Naive thymus-derived CD4-positive, alpha-beta T cell (primary cell): ENCODE measurements at places on chromosomes 7 and 10.

DNA sequence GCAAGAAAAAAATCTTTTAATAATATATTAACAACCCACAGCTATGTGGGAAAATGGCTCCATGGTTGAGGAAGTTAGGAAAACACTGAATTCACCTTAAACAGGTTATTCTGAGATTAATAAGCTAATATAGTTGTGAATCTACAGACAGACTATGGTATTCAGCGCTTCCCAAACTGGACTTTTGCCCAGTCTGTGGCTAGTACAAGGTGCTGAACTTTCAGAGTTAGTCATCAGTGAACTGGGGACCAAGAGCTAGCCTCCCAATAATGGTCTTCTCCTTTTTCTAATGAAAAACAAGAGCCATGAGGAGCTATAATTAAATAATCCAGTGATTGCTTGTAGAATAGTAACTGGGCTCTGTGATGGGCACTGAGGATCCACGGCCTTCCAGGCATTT lies 65.3 kb downstream of the FRMPD2 start:
- no peaks in the 10 kb centered on the region for H3K4me1 ChIP-seq
- no peak overlapping the region for H3K4me3 ChIP-seq
- H3K27ac ChIP-seq, result no peak overlapping the region
- no peaks in the 10 kb centered on the region for H3K36me3 ChIP-seq

- no peak overlapping the region for H3K4me3 ChIP-seq
- no peaks in the 10 kb centered on the region for H3K36me3 ChIP-seq
- H3K4me1 ChIP-seq, result no peaks in the 10 kb centered on the region
- no peak for DNase-seq
Measured at GRCh38 chr10:6719561-6719960, 139.5 kb upstream of the PRKCQ start.

DNA sequence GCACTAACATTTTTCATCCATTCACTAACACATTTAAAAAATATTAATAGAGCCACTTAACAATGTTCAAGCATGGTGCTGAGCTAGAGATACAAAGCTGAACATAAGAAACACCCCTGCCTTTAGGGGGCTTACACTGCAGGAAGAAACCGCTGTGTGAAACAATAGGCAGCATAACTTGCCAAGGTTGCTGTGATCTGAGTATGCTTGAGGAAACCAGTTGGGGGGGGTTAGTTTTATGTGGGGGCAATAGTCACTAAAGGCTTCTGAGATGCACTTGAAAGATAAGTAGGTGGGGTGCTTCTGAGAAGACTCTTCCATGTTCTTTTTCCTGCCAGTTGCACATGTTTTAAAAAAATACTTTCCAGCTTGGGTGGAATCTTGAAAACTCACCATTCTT lies 2.8 kb downstream of the RBM17 start:
- peaks cover 3% of the 10 kb centered on the region for H3K36me3 ChIP-seq
- peak overlapping the region; percentile 9 for H3K27ac ChIP-seq
- H3K4me3 ChIP-seq, result no peak overlapping the region

DNA sequence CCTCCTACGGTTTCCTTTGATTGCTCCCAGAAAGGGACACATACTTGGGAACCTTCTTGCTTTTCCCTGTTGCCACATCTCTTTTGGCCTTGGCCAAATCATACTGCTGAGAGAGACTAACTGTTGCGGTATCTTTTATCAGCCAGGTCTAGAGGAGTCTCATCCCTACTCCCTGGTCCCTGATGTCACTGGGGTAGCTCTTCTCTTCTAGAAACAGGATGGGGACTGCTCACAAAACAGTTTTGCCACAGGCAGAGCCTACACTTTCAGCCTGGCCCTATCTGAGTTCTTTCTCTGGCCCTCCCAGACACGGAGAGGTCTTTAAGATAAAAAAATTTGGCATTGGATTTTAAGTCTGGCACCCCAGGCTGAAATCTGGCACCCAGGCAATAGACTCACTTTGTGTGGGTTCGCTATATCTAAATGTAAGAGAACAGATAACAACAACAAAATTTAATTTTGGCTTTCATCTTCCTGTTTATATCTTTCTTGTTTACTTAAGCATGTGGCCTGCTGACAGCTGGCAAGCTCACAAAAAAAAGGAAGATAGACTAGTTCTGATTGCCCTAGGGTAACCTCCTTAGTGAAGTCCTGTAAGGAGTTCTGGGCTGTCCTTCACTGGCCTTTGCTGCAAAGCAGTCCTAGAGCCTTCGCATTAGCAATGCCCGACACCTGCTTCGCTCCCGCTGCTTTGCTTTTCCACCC lies 228.3 kb upstream of the NPVF start:
- no peaks in the 10 kb centered on the region for H3K36me3 ChIP-seq
- DNase-seq, result no peak
- H3K27me3 ChIP-seq, result no peaks in the 10 kb centered on the region

- H3K4me3 ChIP-seq, result no peak overlapping the region
- no peak for DNase-seq
- no peaks in the 10 kb centered on the region for H3K4me1 ChIP-seq
- H3K36me3 ChIP-seq, result no peaks in the 10 kb centered on the region
Measured at GRCh38 chr10:2761311-2761710, 306.0 kb upstream of the PFKP start.

- H3K36me3 ChIP-seq, result no peaks in the 10 kb centered on the region
- H3K4me1 ChIP-seq, result no peaks in the 10 kb centered on the region
- no peak overlapping the region for H3K27ac ChIP-seq
- no peak for DNase-seq
Measured at GRCh38 chr10:104666106-104666505, 25.0 kb downstream of the SORCS3 start.

DNA sequence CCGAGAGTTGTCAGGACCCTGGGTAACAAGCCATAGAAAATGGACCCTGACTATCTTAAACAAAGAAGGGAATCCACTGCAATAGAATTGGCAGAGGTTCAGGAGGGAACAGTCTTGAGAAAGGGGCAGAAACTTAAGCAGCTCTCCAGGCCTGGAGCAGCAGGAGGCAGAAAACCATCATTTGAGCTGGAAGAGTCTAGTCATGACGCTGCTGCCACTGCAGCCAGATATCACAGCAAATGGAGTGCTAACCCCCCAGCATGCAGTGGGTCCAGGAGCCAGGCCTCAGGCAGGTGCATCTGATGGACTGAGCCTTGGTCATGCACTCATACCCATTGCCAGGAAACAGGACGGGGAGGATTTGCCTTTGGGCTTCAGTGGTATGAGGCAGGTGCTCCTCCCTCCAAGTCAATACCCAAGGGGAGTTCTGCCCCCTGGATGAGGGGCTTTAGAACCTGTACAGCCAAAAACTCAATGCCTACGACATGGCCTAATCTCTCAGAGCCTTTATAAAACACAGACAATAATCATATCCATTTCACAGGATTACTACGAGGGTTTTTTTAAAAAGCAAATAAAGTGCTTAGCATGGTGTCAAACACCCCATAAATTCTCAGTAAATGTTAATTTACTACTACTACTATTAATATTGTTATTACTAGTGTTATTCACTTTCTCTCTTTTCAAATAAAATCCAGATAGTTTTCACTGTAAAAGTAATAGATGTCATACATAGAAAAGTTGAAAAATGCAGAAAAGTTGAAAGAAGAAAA lies 30.7 kb downstream of the DUSP5 start:
- no peaks in the 10 kb centered on the region for H3K27me3 ChIP-seq
- no peak overlapping the region for H3K27ac ChIP-seq
- peaks cover 9% of the 10 kb centered on the region for H3K4me1 ChIP-seq
- H3K36me3 ChIP-seq, result no peaks in the 10 kb centered on the region
- H3K4me3 ChIP-seq, result no peak overlapping the region
- DNase-seq, result no peak

GRCh38 chr10:97149079-97149531 lies 36.7 kb downstream of the SLIT1 start:
- no peak for DNase-seq
- H3K4me1 ChIP-seq, result no peaks in the 10 kb centered on the region
- no peaks in the 10 kb centered on the region for H3K36me3 ChIP-seq
- H3K4me3 ChIP-seq, result no peak overlapping the region
- no peaks in the 10 kb centered on the region for H3K27me3 ChIP-seq

GRCh38 chr7:69359003-69359700 lies 239.1 kb upstream of the AUTS2 start:
- no peak for DNase-seq
- H3K27ac ChIP-seq, result no peak overlapping the region
- no peaks in the 10 kb centered on the region for H3K4me1 ChIP-seq
- H3K36me3 ChIP-seq, result no peaks in the 10 kb centered on the region
- H3K4me3 ChIP-seq, result no peak overlapping the region

DNA sequence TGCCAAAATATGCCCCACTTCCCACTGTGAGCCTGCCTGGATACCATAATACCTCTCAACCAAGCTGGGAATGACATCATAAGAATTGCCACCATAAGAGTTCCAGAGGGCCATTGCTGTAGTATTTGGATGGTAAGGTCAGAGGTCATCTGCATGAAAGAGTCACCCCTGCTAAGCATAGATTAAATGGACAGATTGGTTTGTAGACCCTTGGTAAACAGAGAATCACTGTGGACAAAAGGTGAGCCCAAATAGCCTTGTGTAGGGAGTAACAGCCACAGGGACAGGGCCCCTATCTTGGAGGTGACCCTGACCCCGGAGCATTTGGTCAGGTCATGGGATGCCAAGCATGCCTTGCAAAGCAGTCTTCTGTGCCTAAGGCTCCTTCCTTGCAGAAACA lies 129.7 kb downstream of the GPAM start:
- H3K4me1 ChIP-seq, result no peaks in the 10 kb centered on the region
- no peak overlapping the region for H3K4me3 ChIP-seq
- no peaks in the 10 kb centered on the region for H3K36me3 ChIP-seq
- H3K27ac ChIP-seq, result no peak overlapping the region

GRCh38 chr7:53661645-53662217 lies 626.3 kb downstream of the POM121L12 start:
- H3K27ac ChIP-seq, result no peak overlapping the region
- no peaks in the 10 kb centered on the region for H3K4me1 ChIP-seq
- DNase-seq, result no peak
- no peak overlapping the region for H3K4me3 ChIP-seq
- no peaks in the 10 kb centered on the region for H3K27me3 ChIP-seq

GRCh38 chr10:47311193-47311931 lies 10.9 kb upstream of the GDF2 start:
- peak overlapping the region; percentile 61 for H3K27ac ChIP-seq
- H3K36me3 ChIP-seq, result no peaks in the 10 kb centered on the region

DNA sequence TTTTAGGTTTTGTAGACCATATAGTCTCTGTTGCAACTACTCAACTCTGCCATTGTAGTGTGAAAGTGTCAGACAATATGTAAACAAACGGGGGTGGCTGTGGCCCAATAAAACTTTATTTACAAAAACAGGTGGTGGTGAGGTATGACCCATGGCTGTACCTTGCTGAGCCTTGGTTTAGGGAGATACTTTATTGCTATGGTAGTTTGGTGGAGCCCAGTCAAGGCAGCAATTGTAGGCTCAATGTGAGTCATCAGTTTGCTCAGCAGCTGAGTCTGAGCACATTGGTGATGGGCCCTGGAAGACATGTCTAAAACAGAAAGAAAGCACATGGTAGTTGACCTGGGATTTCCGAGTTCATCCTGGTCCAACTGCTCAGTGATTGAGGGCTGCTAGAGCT lies 242.5 kb downstream of the REEP3 start:
- no peaks in the 10 kb centered on the region for H3K36me3 ChIP-seq
- DNase-seq, result no peak
- H3K4me3 ChIP-seq, result no peak overlapping the region
- H3K27me3 ChIP-seq, result no peaks in the 10 kb centered on the region

DNA sequence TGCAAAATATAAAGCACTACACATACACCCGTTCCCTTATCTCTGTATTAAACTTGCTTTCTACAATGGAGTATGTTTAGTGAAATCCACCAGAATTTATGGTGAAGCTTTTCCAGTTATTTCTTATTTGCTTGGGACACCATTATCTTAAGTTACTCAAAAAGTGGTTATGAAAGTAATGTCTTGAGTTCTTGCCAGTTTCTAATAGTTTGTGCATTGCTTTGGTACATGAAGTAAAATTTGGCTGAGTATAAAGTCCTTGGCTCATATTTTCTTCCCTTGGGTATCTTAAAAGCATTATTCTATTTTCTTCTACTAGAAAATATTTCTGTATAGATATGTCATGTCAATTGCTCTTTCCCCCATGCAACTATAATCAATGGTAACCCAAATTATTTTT lies 85.2 kb downstream of the POLR1F start:
- no peaks in the 10 kb centered on the region for H3K27me3 ChIP-seq
- H3K36me3 ChIP-seq, result no peaks in the 10 kb centered on the region
- no peaks in the 10 kb centered on the region for H3K4me1 ChIP-seq
- H3K4me3 ChIP-seq, result no peak overlapping the region
- no peak overlapping the region for H3K27ac ChIP-seq

DNA sequence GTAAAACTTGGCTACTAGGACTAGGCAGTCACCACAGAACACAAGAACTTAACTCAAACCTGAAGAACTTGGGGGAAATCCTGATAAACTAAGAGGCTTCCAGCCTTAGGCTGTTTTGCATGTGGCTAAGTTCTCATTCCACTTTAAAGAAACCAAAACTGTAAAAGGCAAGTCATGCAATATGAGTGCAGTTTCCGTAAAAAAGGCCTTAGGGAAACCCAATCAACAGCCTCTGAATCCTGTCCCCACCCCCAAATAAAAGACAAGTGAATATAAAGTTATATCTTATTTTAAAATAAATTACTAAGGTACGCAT lies 95.1 kb downstream of the USP6NL start:
- no peaks in the 10 kb centered on the region for H3K36me3 ChIP-seq
- H3K4me1 ChIP-seq, result no peaks in the 10 kb centered on the region
- no peak overlapping the region for H3K27ac ChIP-seq
- DNase-seq, result no peak
- H3K4me3 ChIP-seq, result no peak overlapping the region

DNA sequence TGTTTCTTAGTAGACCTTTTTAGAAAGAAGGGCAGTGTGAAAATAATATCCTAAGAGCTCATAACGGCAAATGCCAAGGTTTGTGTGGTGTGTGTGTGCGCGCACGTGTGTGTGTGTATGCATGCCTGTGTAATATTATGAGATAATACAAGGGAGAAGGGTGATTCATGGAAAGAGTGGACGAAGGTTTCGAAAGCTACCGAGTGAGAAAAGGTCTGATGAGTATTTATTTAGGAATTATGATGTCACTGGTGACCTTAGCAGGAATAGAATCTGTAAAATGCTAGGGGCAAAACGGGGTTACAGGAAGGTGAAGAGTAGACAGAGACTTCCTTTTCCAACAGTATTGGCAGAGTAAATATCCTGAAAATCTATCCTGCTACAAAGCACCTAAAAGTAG lies 107.3 kb downstream of the AHR start:
- DNase-seq, result no peak
- no peak overlapping the region for H3K4me3 ChIP-seq
- H3K27ac ChIP-seq, result no peak overlapping the region
- H3K36me3 ChIP-seq, result no peaks in the 10 kb centered on the region
- H3K4me1 ChIP-seq, result no peaks in the 10 kb centered on the region

GRCh38 chr7:44290252-44290620 lies 35.2 kb downstream of the CAMK2B start:
- no peak overlapping the region for H3K27ac ChIP-seq
- H3K4me1 ChIP-seq, result no peaks in the 10 kb centered on the region
- H3K27me3 ChIP-seq, result no peaks in the 10 kb centered on the region
- H3K4me3 ChIP-seq, result no peak overlapping the region
- no peak for DNase-seq
- H3K36me3 ChIP-seq, result no peaks in the 10 kb centered on the region

- DNase-seq, result no peak
- H3K36me3 ChIP-seq, result no peaks in the 10 kb centered on the region
- H3K27ac ChIP-seq, result no peak overlapping the region
Measured at GRCh38 chr7:64774204-64774842, 19.9 kb upstream of the ZNF138 start.
